ENCODE measurements at places on chromosomes 12 and 14. TPM values are rescaled to one million over a fixed set of nuclear protein-coding genes. Genes with fewer than 3 reads are reported as not detected.

DNA sequence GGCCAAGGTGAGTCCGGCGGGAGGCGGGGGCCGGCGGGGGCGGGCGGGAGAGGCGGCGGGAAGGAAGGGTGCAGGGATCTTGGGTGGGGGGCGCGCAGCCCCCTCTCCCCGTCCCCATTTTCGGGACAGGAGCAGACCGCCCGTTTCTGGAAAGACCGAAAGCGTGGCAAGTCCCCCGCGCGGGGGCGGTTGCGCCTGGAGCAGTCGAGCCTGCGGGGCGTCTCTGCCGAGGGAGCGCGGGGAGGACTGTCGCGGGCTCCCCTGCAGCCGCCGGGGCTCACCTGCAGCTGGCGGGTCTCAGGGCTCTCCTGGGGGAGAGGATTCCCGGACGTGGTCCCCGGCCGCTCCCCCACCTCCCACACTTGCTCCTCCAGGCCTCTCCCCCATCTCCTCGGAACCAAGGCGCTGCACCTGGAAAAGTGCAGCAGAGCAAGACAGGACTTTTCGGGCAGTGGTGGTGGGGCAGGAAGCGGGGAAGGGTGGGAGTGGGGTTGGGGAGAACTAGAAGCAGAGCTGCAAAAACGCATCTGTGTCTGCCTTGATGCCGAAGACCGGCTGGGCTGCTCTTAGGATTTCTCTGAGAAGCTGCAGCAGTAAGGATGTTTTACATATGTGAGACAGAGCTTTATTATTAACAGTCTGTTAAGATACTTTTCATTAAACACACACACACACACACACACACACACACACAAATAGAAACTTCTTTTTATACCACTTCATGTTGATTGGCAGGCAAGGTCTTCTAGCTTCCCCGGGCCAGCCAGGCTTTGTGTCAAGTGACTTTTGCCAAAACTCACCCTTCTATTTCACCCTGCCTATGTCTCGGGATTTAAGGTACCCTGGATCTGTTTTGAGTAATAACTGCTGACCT lies 677 bp downstream of the C12orf75 start:
- DNase-seq, result no peak

GRCh38 chr12:25266497-25266896 lies 15.8 kb upstream of the KRAS start:
- no peak for DNase-seq

- DNase-seq, result no peak
Measured at GRCh38 chr12:1470051-1470450, 124.3 kb downstream of the FBXL14 start.

- DNase-seq, result no peak
Measured at GRCh38 chr12:116257215-116257614, 20.3 kb downstream of the MED13L start.

The EFS gene
- polyA plus RNA-seq, result 69.2 TPM

- no peak for DNase-seq
Measured at GRCh38 chr14:104394409-104394851, 185.1 kb upstream of the C14orf180 start.

- no peak for DNase-seq
Measured at GRCh38 chr12:19908830-19909229, 459.5 kb upstream of the PDE3A start.

- no peak for DNase-seq
Measured at GRCh38 chr14:98444077-98444476, 827.9 kb downstream of the BCL11B start.

GRCh38 chr14:104115691-104116287 lies 22.6 kb upstream of the KIF26A start:
- DNase-seq, result no peak

The NTN4 gene
- 43.1 TPM for polyA plus RNA-seq

DNA sequence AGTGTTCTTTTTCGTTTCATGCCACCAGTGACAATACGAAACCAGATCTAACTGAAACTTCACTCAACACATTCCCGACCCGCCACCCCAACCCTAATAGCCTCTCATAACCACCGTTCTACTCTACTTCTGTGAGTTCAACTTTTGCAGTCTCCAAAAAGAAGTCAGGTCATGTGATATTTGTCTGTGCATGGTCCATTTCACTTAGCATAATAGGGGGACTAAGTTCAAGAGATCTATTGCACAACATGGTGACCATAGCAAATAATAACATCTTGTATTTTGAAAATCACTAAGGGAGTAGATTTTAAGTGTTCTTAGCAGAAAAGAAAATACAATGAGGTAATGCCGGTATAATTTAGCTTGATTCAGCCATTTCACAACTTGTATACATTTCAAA lies 376.4 kb downstream of the DIO2 start:
- no peak for DNase-seq

DNA sequence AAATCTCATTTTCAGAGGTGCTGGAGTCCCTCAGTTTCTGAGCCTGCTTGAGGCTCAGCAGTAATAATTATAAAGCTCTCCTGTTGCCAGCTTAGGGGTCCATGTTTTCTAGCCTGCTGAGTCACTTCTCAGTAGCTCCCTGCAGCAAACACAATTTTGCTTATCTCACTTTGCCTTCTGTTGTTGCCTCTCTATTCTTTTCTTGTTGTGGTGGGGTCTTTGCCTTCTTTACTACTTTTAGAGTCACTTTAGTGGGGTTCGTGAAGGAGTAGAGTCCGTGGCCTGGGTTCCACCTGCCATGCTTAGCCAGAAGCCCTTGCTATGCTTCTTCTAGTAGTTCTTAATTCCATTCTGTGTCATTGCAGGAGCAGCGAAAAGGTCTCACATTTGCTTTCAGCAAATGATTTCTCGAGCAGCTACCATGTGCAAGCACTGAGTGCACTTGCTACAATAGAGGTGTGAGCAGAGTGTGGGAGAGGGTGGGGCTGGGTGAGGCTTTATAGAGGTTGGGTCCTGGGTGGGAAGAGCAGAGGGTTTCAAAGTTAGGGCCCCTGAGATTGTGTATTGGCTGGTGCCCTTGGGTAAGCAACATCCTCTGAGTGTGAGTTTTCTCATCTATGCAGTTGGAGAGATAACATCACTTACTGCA lies 114.3 kb downstream of the ADCK1 start:
- DNase-seq, result no peak

DNA sequence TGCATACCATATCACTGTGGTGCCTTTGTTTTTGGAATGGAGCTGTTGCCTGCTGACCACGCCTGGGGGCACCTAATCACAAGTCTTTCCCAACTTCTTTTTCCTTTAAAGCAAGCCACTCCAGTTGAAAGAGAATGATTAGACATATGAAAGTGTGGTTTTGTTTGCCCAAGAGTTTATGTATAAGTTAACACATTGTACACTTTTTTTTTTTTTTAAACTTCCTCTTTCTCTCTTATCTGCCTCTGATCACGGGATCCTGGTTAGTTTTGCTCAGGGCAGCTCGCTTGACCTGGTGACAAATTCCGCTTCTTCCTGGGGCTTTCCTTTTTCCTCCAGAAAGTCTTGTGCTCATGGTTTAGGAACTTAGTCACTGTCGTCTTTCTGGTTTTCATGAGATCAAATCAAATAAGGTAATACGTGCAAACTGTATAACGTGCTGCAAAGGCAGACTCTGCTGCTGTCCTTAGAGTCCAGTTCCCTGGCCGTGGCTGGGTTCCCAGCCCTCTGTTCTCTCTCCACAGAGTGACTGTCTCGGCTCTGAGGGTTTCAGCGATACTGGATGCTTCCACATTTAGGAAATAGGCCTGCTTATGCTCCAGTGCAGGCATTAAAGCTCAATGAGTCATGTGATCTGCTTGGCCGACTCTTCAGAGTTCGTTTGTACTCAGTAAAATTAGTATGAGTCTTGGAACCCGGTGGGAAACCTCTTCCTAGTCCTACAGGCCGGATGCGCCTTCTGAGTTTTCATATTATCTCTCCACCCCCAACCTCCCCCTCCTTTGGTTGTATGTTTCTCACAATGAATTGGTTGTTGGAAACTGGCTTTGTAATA lies 15.2 kb downstream of the RASSF3 start:
- no peak for DNase-seq

- no peak for DNase-seq
Measured at GRCh38 chr12:3416670-3417069, 74.3 kb upstream of the PRMT8 start.

The NANOG gene
- polyA plus RNA-seq, result 0.13 TPM

- DNase-seq, result no peak
Measured at GRCh38 chr14:72810201-72810600, 83.7 kb downstream of the DPF3 start.

GRCh38 chr12:22248571-22249115 lies 85.9 kb downstream of the ST8SIA1 start:
- DNase-seq, result no peak

The MANSC4 gene
- polyA plus RNA-seq, result 0.32 TPM

- no peak for DNase-seq
Measured at GRCh38 chr12:76033081-76034011, 1.8 kb upstream of the PHLDA1 start.

All from forelimb muscle (tissue), 1 donor.